Tibial nerve (tissue), 4 donors: ENCODE measurements at places on chromosomes 11 and 22. TPM values are rescaled to one million over a fixed set of nuclear protein-coding genes. Genes with fewer than 3 reads are reported as not detected.

JOSD1 gene
- 50.7 TPM for total RNA-seq

CASP5 gene
- not detected for total RNA-seq

OR8A1 gene
- total RNA-seq: not detected

CCDC87 gene
- 1.1 TPM for total RNA-seq

OR8G5 gene
- not detected for total RNA-seq

UBQLNL gene
- 2.0 TPM for total RNA-seq

MMP3 gene
- 545 TPM for total RNA-seq

CDC42EP1 gene
- total RNA-seq: 33.7 TPM

MICALL1 gene
- 34.5 TPM for total RNA-seq

APLNR gene
- total RNA-seq: 0.87 TPM

API5 gene
- total RNA-seq: 75.3 TPM

RANGAP1 gene
- 42.0 TPM for total RNA-seq

C1QTNF5 gene
- 55.2 TPM for total RNA-seq

KRTAP5-2 gene
- total RNA-seq: not detected

MRGPRE gene
- 0.66 TPM for total RNA-seq

CNGA4 gene
- total RNA-seq: not detected

GRCh38 chr11:12017865-12018453, 9.5 kb upstream of the DKK3 start:
- no peaks in the 10 kb centered on the region for H3K27me3 ChIP-seq
- H3K4me3 ChIP-seq: no peak overlapping the region
- H3K27ac ChIP-seq: peak overlapping the region; percentile 81
- DNase-seq: no peak

GRCh38 chr22:31752096-31752847, 1.5 kb upstream of the DEPDC5 start:
- H3K4me1 ChIP-seq: peaks cover 59% of the 10 kb centered on the region
- no peaks in the 10 kb centered on the region for H3K27me3 ChIP-seq
- peaks cover 3% of the 10 kb centered on the region for H3K36me3 ChIP-seq
- DNase-seq: no peak
- no peak overlapping the region for H3K4me3 ChIP-seq
- H3K27ac ChIP-seq: peak overlapping the region; percentile 91

GRCh38 chr11:80448709-80449108, 1007.9 kb upstream of the TENM4 start:
- no peak overlapping the region for H3K27ac ChIP-seq
- H3K36me3 ChIP-seq: no peaks in the 10 kb centered on the region
- H3K4me3 ChIP-seq: no peak overlapping the region
- no peaks in the 10 kb centered on the region for H3K4me1 ChIP-seq
- no peaks in the 10 kb centered on the region for H3K27me3 ChIP-seq
- DNase-seq: no peak

- H3K27ac ChIP-seq: no peak overlapping the region
- DNase-seq: no peak
- no peak overlapping the region for H3K4me3 ChIP-seq
- H3K4me1 ChIP-seq: peaks cover 9% of the 10 kb centered on the region
Measured at GRCh38 chr11:359181-359714, 10.1 kb upstream of the B4GALNT4 start.

- H3K36me3 ChIP-seq: no peaks in the 10 kb centered on the region
- no peaks in the 10 kb centered on the region for H3K27me3 ChIP-seq
- H3K4me3 ChIP-seq: no peak overlapping the region
- DNase-seq: no peak
Measured at GRCh38 chr22:27385261-27385998, 416.1 kb downstream of the MN1 start.

DNA sequence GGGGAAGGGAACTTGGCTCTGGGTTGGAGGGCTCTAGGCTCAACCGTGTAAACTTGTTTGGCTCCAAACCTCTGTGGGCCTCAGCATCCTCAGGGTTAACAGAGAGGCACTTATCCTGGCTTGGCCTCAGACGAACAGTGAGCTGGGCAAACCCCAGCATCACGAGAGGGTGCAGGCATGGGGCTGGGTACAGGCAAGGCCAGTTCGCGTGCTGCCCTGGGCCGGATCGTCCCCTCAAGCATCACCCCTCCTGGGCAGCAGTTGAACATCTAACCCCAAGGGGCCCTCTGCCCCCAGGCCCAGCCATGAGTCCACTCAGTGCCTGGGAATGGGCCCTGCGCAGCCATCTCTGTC, 1.9 kb downstream of the EHBP1L1 start:
- no peaks in the 10 kb centered on the region for H3K27me3 ChIP-seq
- no peak for DNase-seq
- H3K4me3 ChIP-seq: peak overlapping the region; percentile 58
- peaks cover 45% of the 10 kb centered on the region for H3K4me1 ChIP-seq
- H3K36me3 ChIP-seq: peaks cover 37% of the 10 kb centered on the region

- no peaks in the 10 kb centered on the region for H3K36me3 ChIP-seq
- H3K27me3 ChIP-seq: no peaks in the 10 kb centered on the region
- DNase-seq: no peak
- no peak overlapping the region for H3K27ac ChIP-seq
Measured at GRCh38 chr11:75677909-75678308, 9.1 kb upstream of the MAP6 start.

DNA sequence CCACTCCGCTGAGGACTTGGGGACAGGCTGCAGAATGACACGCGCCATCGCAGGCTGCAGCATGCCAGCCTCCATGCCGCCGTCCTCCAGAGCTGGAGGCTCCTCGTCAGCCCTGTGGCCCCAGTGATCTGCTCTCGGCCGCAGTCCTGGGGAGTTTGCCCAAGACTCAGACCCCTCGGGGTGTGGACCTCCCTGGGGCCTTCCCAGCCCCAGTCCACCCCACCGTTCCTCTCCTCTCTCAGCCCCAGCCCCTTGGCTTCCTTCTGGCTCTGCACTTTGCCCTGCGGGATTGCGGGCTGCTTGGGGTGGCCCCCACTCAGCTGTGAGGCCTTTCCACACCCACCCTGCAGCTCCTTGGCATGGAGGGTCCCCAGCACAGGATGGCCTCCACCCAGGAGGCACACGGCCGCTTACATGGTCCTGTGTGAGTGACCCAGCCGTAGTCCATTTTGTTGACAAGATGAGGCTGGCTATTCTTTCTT, 414.9 kb downstream of the TBC1D22A start:
- no peak overlapping the region for H3K27ac ChIP-seq
- no peaks in the 10 kb centered on the region for H3K36me3 ChIP-seq
- no peaks in the 10 kb centered on the region for H3K4me1 ChIP-seq
- H3K4me3 ChIP-seq: no peak overlapping the region

DNA sequence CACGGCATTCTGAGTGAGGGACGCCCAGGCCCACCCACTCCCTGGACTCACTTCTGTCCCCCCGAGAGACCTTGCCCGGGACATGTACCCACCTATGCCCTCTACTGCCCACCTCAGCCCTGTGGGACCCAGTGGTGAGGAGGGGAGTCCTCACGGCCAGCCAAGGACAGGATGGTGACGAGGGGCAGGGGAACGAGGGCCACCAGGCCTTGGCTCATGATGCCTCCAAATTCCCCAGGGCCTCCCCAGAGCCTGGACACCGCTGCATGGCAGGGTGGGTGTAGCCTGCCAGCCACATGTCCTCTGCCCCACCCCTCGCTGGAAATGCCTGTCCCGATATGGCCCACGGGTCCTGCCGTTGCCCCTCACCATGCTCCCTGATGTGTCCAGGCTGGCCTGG, 26.1 kb downstream of the TSPAN4 start:
- no peak overlapping the region for H3K4me3 ChIP-seq
- H3K36me3 ChIP-seq: no peaks in the 10 kb centered on the region
- H3K4me1 ChIP-seq: no peaks in the 10 kb centered on the region
- no peaks in the 10 kb centered on the region for H3K27me3 ChIP-seq
- no peak for DNase-seq

- H3K27me3 ChIP-seq: no peaks in the 10 kb centered on the region
- no peak for DNase-seq
- no peak overlapping the region for H3K27ac ChIP-seq
- H3K4me1 ChIP-seq: no peaks in the 10 kb centered on the region
Measured at GRCh38 chr11:43360361-43361032, 1.8 kb downstream of the TTC17 start.

- H3K36me3 ChIP-seq: no peaks in the 10 kb centered on the region
- no peak overlapping the region for H3K27ac ChIP-seq
- H3K27me3 ChIP-seq: no peaks in the 10 kb centered on the region
- no peak overlapping the region for H3K4me3 ChIP-seq
- H3K4me1 ChIP-seq: peaks cover 7% of the 10 kb centered on the region
- no peak for DNase-seq
Measured at GRCh38 chr11:87353771-87354345, 316.1 kb downstream of the TMEM135 start.

- peaks cover 20% of the 10 kb centered on the region for H3K36me3 ChIP-seq
- no peak for DNase-seq
- H3K4me3 ChIP-seq: no peak overlapping the region
- H3K27ac ChIP-seq: no peak overlapping the region
- H3K4me1 ChIP-seq: peaks cover 8% of the 10 kb centered on the region
Measured at GRCh38 chr11:67495234-67496005, 9.7 kb downstream of the PITPNM1 start.

GRCh38 chr11:9689721-9690120, 25.8 kb downstream of the SWAP70 start:
- no peak for DNase-seq
- peak overlapping the region; percentile 88 for H3K27ac ChIP-seq
- H3K27me3 ChIP-seq: no peaks in the 10 kb centered on the region
- peak overlapping the region; percentile 9 for H3K4me3 ChIP-seq

GRCh38 chr22:47053726-47054141, 291.3 kb downstream of the TBC1D22A start:
- H3K27me3 ChIP-seq: no peaks in the 10 kb centered on the region
- no peaks in the 10 kb centered on the region for H3K36me3 ChIP-seq
- no peak overlapping the region for H3K27ac ChIP-seq
- no peak overlapping the region for H3K4me3 ChIP-seq
- peaks cover 22% of the 10 kb centered on the region for H3K4me1 ChIP-seq

GRCh38 chr11:5038341-5038740, 8.0 kb upstream of the OR52J3 start:
- no peaks in the 10 kb centered on the region for H3K27me3 ChIP-seq
- no peaks in the 10 kb centered on the region for H3K36me3 ChIP-seq
- no peak overlapping the region for H3K27ac ChIP-seq
- DNase-seq: no peak

GRCh38 chr11:113274713-113275582, 39.4 kb upstream of the TTC12 start:
- H3K36me3 ChIP-seq: no peaks in the 10 kb centered on the region
- no peak overlapping the region for H3K27ac ChIP-seq
- no peaks in the 10 kb centered on the region for H3K4me1 ChIP-seq
- H3K27me3 ChIP-seq: no peaks in the 10 kb centered on the region

GRCh38 chr11:111370270-111370901, 8.7 kb downstream of the POU2AF1 start:
- no peak for DNase-seq
- no peak overlapping the region for H3K4me3 ChIP-seq
- H3K27me3 ChIP-seq: no peaks in the 10 kb centered on the region
- H3K27ac ChIP-seq: no peak overlapping the region
- no peaks in the 10 kb centered on the region for H3K4me1 ChIP-seq

DNA sequence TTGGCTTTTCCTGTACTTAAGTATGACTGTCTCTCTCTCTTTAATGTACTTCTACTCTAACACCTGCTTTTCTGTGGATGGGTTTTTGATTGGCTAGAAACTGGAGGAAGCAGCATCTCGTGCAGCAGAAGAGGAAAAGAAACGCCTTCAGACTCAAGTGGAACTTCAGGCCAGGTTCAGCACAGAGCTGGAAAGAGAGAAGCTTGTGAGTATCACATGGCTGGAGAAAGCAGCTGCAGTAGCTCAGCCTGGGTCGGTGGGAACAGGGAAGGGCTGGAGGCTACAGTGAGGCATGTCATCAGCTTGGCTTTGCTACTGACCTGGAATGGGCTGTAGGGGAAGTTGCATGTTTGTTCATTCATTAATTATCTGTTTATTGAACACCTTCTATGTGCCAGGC, 74.2 kb downstream of the SWAP70 start:
- DNase-seq: no peak
- H3K4me3 ChIP-seq: no peak overlapping the region
- H3K27me3 ChIP-seq: no peaks in the 10 kb centered on the region

GRCh38 chr11:132907651-132908413, 624.5 kb downstream of the OPCML start:
- DNase-seq: no peak
- no peaks in the 10 kb centered on the region for H3K27me3 ChIP-seq
- no peaks in the 10 kb centered on the region for H3K36me3 ChIP-seq
- no peak overlapping the region for H3K27ac ChIP-seq

GRCh38 chr11:31236143-31236542, 133.4 kb downstream of the DCDC1 start:
- no peaks in the 10 kb centered on the region for H3K27me3 ChIP-seq
- H3K36me3 ChIP-seq: no peaks in the 10 kb centered on the region
- no peak overlapping the region for H3K4me3 ChIP-seq
- H3K4me1 ChIP-seq: no peaks in the 10 kb centered on the region
- DNase-seq: no peak
